ENCODE measurements at places on chromosomes 6 and 20. TPM values are rescaled to one million over a fixed set of nuclear protein-coding genes. Genes with fewer than 3 reads are reported as not detected.

MKKS gene
- 13.7 TPM for total RNA-seq

EYA4 gene
- total RNA-seq, result 0.65 TPM

TREML2 gene
- total RNA-seq, result not detected

TGM6 gene
- total RNA-seq, result not detected

LPA gene
- not detected for total RNA-seq

RBCK1 gene
- 88.0 TPM for total RNA-seq

GCNT2 gene
- 2.0 TPM for total RNA-seq

MUC21 gene
- not detected for total RNA-seq

CLPSL1 gene
- not detected for total RNA-seq

CENPW gene
- total RNA-seq, result 4.2 TPM

RIPK1 gene
- 20.3 TPM for total RNA-seq

LGSN gene
- 0.07 TPM for total RNA-seq

WFDC5 gene
- total RNA-seq, result not detected

IBTK gene
- total RNA-seq, result 47.4 TPM

GRIK2 gene
- 0.89 TPM for total RNA-seq

MYLK2 gene
- 0.07 TPM for total RNA-seq

Measured in smooth muscle cell of the pulmonary artery (primary cell).